Nephron progenitor cell (in vitro differentiated cells): ENCODE measurements at places on chromosomes 13 and 19.

DNA sequence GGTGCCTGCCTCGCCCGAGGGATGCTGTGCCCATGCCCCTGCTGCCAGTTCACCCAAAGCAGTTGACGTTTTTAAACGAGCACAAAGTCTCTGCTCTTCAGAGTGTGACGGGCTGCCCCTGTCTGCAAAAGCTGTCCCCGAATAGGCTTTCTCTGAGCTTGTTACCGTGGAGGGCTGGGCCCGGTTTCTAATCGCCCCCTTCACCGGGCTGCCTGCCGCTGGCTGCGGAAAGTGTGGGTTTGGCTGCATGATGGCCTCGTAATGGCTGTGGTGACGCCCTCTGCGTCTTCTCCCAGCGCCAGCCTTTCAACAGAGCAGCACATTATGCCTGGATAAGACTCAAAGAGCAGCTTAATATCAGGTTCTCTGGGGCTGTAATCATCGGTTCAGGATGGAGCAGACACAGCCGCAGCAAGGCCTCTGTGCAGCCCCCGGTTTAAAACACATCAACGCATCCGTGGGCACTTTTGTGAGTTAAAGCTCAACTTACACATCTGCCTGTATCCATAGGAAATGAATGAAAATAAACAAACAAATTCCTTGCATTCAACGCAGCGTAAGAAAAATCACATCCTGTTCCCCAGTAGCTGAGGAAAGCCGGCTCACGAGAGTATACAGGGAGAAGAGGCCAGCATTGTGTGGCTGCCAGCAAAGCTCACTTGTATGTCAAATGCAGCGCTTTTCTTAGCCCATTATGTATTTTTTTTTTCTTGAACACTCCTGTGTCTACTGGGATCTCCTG lies 166.4 kb upstream of the SOX1 start:
- no peak for DNase-seq

DNA sequence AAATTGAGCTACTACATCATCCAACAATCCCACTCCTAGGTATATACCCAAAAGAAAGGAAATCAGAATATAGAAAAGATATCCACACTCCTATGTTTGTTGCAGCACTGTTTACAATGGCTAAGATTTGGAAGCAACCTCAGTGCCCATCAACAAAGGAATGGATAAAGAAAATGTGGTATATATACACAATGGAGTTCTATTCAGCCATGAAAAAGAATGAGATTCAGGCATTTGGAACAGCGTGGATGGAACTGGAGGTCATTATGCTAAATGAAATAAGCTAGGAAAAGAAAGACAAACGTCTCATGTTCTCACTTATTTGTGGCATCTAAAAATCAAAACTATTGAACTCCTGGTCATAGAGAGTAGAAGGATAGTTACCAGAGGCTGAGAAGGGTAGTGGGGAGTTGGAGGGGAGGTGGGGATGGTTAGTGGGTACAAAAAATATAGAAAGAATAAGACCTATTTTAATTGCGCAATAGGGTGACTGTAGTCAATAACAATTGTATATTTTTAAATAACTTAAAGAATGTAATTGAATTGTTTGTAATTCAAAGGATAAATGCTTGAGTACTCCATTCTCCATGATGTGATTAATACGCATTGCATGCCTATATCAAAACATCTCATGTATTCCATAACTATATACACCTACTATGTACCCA lies 27.0 kb upstream of the HNRNPA1L2 start:
- no peak for DNase-seq

DNA sequence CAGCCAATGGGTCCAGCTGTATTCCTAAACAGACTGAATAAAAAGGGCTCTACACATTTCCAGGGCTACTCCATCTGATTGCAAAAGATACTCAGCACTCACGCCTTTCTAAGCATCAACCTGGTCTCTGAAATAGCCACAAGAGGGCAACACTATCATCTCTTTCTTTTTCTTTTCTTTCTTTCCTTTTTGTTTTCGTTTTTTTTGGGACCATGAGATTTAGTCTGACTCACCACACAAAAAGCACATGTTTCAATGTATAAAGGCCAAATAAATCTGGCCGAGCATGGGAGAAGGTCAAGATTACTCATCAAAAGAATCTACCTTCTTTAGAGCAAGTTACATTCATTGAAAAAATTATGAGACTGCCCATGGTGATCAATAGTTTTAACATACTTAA lies 805.6 kb upstream of the ARGLU1 start:
- no peak for DNase-seq

DNA sequence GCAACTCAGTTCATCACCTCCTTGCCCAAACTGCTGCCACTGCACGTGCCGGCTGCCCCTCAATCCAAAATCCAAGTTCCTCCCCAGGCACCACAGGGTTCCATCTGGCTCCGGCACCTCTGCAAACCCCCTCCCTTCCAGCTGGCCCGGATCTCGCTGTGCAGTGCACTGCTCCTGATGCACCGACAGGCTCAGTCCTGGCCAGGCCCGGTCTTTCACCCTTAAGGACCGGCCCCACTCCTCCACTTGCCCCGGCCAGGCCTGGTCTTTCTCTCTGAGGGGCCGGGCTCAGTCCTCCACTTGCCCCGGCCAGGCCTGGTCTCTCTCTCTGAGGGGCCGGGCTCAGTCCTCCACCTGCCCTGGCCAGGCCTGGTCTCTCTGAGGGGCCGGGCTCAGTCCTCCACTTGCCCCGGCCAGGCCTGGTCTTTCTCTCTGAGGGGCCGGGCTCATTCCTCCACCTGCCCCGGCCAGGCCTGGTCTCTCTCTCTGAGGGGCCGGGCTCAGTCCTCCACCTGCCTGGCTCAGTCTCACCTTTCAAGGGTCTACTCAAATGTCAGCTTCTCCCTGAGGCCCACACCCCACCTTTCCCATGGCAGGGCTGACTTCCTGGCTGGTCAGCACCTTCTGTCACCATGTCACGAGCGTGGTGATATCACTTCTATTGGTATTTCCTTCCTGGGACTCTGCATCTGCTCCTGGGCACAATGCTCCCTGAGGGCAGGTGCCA lies 6.9 kb downstream of the ZNF787 start:
- DNase-seq: no peak

DNA sequence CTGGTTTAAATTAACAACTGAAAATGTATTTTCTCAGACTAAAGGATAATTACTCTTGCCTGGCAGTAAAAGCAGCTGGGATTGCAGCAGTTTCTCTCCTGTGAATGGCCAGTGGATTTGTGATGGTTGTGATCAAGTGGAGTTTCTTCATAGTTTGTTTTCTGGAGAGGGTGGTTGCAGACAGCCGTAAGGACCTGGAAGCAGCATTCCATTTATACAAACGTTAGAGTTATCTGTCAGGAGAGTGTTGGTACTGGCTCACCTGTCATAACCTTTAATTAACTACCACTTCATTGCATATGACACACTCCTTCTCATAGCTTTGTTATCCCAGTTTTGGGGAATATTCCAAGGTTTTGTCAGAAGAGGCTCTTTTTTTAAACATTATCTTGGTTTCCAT lies 258.4 kb upstream of the SLC10A2 start:
- no peak for DNase-seq

GRCh38 chr19:1790054-1790792 lies 21.9 kb downstream of the ATP8B3 start:
- no peak for DNase-seq

DNA sequence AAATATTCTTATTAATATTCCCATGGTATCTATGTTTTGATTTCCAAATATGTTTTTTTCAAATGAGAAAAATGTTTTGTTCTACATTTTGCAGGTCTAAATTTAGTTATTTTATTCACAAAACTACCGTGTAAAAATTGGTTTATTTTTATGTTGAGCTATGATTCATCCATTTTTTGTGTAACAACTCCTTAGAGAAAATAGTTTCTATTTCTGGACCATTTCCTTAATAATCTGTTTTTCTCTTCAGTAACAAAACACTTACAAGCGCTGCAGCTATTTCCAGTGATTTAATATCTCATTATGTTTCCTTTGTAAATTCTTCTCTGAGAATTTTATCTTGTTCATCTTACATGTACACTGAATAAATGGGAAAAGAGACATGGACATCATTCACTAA lies 550.7 kb upstream of the SLITRK5 start:
- no peak for DNase-seq

- DNase-seq: peak; percentile 30
These were observed 8.7 kb upstream of the IGFL3 start for GRCh38 chr19:46133101-46133627.

GRCh38 chr13:35500144-35500543 lies 23.7 kb upstream of the MAB21L1 start:
- no peak for DNase-seq

DNA sequence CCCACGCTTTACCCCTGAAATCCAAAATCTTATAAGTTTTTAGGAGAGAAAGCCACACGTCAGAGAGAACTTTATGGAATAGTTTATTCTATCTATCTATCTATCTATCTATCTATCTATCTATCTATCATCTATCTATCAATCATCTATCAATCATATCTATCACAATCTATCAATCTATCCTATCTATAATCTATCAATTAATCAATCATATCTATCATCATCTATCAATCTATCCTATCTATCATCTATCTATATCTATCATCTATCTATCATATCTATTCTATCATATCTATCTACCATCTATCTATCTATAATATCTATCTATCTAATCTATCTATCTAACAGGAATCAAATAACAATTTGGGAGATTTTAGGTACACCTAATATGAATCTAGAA lies 115.1 kb downstream of the FGF9 start:
- DNase-seq: no peak

GRCh38 chr19:44847144-44848035 lies 1.3 kb downstream of the NECTIN2 start:
- DNase-seq: peak; percentile 65

DNA sequence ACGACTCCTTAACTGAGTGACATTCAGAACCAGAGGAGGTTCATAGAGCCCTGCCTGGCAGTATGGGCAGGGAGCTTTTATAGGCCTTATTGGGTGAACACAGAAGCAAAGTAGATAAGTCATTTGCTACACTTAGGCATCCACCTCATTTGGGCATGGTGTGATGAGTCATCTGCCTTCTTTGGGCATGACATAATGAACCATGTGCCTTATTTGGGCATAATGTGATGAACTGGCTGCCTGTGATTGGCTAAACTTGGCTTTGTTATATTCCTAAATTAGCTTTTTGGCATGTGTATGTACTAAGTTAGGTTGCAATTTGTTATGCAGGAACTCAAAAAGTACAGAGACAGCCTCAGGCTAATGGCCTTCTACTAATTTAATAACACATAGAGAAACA lies 2210.2 kb upstream of the PCDH20 start:
- DNase-seq: no peak

DNA sequence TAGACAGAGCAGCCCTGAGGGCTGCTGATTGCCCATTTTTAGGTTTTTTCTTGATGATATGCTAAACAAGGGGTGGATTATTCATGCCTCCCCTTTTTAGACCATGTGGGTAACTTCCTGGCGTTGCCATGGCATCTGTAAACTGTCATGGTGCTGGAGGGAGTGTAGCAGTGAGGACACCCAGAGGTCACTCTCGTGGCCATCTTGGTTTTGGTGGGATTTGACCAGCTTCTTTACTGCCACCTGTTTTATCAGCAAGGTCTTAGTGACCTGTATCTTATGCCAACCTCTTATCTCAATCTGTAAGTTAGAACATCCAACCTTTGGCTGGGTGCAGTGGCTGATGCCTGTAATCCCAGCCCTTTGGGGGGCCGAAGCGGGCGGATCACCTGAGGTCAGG lies 148.0 kb downstream of the PTPRS start:
- DNase-seq: no peak

GRCh38 chr13:111171112-111171511 lies 56.0 kb downstream of the ARHGEF7 start:
- no peak for DNase-seq

GRCh38 chr13:22047082-22047784 lies 376.4 kb downstream of the FGF9 start:
- no peak for DNase-seq

DNA sequence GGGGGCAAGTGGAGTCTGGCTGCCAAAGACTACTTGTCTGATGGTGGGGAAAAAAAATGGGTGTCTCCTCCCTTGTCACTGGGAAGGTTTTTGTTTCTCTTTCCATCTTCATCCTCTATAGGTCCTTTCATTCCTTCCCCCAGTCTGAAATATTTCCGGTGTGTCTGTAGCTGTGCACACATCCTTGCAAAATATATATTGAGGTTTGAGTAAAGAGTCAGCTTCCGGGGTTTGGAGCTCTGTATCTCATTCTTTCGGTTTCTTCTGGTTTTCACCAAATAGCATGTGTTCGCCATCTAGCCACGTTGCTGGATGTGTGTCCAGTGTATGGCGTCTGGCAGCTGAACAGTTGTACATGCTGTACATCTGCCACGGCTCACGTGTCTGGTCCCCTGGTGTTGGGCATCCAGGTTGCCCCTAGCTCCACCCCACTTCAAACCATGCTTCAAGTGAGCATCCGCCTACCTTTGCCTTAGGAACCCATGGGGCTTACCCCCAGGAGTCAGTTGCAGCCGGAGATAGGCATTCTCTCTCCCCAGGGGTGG lies 142.2 kb downstream of the SIPA1L3 start:
- no peak for DNase-seq

DNA sequence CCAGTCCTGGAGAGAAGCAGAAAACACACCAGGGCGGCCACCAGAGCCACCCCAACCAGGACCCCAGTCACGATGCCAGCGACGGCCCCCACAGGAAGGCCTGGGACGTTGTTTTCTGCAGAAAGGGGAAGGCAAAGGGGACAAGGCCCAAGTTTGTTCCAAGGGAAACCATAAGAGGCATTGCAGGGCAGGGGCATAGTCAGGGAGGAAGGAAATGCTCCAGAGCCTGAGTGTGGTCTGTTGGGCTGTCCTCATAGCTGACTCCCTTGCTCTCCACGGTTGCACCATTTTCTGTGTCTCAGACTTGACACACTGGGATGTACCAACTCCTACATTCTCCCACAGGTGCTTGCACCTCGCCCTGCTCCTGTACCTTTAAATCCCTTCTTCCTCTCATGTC lies 5.2 kb downstream of the CEACAM4 start:
- no peak for DNase-seq

- DNase-seq: no peak
These were observed 68.9 kb downstream of the ZIC5 start for GRCh38 chr13:99902657-99903056.

DNA sequence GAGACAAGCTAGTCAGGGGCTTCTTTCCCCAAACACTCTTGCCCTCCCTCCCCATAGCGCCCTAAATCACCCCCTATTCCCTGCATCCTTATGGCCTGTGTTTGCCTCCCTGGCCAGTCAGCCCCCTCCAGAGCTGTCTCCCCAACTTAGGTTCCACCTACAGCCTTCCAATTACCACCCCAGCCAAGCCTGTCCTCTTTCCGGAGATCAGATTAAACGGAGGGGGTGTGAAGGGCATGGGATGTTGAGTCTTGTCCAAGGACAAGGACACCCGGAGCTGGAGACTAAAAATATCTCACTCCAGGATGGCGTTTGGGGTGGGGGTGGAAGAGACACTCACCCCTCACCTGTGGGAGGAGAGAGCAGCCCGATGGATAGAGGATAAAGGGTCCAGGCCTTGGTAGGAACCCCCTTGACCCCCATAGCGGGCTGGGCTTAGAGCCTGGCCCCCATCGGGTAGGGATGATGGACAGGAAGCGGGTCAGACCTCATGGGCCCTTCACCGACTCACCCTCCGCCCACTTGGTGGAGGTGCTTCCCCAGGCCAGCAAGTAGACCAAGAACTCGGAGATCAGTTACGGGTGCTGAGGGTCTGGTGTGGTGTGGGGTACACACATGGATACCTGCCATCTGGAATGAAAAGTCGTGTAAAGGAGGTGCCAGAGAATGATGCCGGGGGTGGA lies 6.0 kb downstream of the ZNF865 start:
- no peak for DNase-seq
